ENCODE measurements at places on chromosomes 13 and 19.

GRCh38 chr13:101709952-101710351 lies 257.5 kb downstream of the ITGBL1 start:
- DNase-seq: no peak

DNA sequence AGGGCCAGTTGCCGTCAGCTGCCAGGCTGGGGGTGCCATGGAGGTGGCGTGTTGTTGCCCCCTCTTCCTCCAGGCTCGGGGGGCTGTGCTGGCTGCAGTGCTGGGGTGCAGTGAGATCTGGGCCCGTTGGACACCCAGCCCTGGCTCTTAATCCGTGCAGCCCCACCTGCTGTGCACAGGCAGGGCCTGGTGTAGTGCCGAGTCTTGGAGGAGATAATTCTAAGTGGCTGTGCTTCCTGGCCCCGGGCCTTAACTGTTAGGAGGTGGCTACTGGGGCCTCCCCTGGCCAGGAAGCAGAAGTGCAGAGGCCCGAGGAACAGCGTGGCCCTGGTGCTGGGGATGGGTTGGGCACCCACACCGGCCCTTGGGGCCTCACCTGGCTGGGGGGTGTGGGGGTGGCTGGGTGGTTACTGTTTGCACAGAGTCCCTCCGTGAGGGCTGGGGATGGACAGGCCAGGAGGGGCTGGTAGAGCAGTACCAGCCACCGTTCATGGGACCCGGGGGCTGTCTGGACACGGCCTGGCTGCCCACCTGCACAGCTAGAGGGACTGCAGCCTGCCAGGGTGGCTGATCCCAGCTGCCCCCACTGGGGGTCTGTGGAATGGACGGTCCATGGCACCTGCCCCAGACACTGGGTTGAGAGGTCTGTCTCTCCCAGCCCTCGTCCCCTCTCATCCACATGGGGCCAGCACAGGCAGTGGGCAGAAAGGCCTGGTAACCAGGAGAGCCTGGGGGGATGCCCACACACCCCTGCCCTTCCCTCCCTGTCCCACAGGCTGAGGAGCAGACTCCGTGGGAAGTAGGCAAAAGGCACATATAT lies 3.3 kb downstream of the GPX4 start:
- peak; percentile 56 for DNase-seq

DNA sequence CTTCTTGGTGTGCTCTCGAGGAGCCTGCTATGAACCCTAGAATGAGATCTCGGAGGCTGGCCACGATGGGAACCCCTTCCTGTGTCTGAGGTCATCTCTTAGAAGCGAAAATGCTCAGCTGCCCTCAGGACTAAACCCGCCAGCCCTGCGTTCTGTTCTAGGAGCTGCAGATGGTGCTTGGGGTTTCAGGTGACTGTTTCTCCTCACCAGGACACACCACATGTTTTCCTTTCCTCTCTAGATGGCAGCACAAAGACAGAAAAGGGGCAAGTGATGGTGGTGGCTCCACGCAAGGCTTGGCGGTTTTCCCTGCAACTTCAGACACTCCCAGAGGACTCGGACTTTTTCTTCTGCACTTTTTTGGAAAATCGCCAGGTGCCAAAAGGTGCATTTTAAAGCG lies 60.1 kb downstream of the RNASEH2B start:
- no peak for DNase-seq

DNA sequence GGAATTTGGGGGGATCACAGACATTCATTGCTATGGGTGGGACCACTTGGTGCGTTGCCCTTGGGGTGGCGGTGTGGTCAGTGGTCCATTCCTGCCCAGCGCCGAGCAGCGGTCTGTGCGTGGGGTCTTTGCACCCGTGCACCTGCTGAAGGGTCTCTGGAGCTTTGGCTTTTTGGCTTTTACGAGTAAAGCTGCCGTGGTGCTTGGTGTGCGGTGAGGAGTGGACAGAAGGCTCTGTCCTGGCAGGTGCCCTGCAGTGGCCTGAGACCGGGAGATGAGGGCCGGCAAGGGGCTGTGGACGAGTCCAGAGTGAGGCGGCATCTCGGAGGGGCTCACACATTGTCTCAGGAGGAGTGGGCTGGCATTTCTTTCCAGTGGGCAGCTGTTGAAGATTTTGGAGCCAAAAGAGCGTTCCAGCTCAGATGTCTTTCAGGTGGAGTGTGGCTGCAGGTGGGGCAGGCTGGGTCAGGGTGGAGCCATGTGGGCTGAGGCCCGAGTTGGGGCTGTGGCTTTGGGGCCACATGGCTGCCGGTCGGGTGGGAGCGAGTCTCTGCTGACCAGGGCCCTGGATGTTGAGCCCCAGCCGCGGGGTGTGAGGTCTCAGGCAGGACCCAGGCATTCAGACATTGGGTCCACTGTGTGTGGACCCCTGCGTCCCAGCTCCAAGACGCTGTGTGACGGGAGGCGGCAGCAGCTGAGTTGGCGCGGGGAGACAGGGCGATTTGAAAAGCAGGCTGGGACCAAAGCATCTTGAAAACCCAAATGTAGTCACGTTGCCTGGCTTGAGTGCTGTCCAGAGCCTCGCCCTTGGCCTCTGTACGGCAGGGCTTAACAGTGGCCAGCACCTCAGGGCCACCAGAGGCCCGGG lies 11.7 kb downstream of the GNA11 start:
- no peak for DNase-seq

GRCh38 chr19:39163621-39164020 lies 33.1 kb upstream of the NCCRP1 start:
- DNase-seq: no peak

DNA sequence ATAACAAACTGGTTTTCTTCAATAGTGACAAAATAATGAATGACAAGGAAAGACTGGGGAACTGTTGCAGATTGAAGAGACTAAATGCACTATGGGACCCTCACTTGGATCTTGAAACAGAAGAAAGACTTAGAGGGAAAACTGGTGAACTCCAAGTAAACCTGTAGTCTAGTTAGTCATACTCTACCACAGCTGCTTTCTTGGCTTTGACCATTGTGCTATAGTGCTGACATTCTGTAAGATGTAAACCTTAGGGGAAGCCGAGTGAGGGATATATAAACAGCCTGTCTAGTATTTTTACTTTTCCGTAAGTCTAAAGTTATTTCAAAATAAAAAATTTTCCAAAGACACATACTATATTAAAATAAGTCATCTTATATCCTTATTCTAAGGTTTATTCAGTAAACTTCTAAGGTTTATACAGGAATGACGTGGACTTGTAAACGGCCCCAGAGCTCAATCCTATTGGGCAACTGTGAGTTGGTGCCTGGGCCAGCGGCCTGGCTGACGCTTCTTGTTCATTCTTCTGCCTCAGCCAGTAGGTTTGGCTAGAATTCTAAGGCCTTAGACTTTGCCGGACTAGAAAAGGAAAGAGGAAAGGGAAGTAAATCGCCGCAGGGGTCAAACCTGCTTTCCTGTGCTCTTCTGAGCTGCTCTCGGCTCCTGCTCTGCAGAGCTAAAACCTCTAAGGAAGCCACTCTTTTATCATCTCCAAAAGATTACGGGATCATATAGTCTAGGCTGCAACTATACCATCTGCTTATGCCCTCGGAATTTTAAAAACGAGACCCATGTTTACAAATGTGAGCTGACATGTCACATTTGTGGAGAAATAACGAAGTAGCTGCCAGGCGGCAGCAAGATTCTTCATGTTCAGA lies 33.6 kb upstream of the UBE2L5 start:
- peak; percentile 77 for DNase-seq

DNA sequence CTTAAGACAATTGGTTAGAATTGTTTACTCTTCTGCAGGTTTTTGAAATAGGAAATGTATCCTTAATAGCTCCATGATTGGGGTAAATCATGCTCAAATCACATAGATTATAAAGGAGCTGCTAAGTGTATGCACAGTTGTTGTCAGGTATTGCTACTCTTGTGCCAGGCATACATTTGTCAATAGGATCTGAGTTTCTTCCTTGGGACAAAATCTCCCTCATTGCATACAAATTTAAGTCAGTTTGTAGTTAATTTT lies 109.3 kb upstream of the MLNR start:
- DNase-seq: no peak

GRCh38 chr13:22700246-22700887 lies 480.4 kb upstream of the SGCG start:
- no peak for DNase-seq

DNA sequence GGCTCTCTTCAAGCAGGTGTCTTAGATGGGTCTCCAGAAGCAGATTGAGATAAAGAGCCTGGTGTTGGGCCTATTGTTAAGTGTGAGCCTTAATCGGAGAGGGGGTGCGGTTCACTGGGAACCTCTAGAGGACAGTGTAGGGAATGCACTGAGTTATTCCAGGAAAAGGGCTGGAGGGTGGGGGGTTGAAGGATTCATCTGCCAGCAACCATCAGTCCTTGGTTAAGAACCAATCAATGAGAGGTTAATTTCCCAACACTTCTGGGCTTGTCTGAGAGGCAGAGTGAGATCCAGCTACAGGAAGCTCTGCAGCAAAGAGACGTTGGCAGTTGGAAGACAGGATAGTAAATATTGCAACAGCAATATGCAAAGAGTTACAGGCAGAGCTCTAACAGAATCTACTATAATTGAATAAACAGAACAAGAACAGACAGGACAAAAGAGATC lies 28.7 kb downstream of the CYP4F2 start:
- peak; percentile 12 for DNase-seq

GRCh38 chr19:2793577-2793976 lies 8.3 kb downstream of the THOP1 start:
- DNase-seq: no peak

- DNase-seq: peak; percentile 7
These were observed 178.4 kb downstream of the FGF9 start for GRCh38 chr13:21849323-21849722.

- DNase-seq: no peak
These were observed 6.5 kb downstream of the KCTD4 start for GRCh38 chr13:45194081-45194939.

- no peak for DNase-seq
These were observed 4.9 kb upstream of the LILRA4 start for GRCh38 chr19:54343868-54344267.

- DNase-seq: no peak
These were observed 5.8 kb downstream of the ZNF221 start for GRCh38 chr19:43956827-43957226.

DNA sequence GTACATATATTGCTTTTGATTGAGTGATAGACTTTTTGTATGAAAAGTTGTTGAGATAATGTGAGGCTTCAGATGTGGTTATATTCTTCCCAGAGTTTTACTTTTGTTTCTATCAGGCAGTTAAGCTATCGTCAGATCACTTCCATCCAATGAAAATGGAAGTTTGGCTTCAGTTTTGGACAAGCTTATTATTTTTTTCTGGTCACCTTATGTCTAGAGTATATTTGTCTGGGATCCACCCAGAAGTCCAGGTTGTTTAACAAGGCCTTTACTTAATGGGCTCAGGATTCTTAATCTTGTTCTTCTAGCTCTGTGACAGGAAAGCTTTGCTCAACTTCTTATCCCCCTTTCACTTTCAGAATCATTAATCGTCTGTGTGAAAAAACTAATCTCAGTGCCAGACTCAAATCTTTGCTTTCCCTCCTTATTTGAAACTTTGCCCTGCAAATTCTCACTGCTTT lies 150.9 kb downstream of the PDS5B start:
- no peak for DNase-seq

DNA sequence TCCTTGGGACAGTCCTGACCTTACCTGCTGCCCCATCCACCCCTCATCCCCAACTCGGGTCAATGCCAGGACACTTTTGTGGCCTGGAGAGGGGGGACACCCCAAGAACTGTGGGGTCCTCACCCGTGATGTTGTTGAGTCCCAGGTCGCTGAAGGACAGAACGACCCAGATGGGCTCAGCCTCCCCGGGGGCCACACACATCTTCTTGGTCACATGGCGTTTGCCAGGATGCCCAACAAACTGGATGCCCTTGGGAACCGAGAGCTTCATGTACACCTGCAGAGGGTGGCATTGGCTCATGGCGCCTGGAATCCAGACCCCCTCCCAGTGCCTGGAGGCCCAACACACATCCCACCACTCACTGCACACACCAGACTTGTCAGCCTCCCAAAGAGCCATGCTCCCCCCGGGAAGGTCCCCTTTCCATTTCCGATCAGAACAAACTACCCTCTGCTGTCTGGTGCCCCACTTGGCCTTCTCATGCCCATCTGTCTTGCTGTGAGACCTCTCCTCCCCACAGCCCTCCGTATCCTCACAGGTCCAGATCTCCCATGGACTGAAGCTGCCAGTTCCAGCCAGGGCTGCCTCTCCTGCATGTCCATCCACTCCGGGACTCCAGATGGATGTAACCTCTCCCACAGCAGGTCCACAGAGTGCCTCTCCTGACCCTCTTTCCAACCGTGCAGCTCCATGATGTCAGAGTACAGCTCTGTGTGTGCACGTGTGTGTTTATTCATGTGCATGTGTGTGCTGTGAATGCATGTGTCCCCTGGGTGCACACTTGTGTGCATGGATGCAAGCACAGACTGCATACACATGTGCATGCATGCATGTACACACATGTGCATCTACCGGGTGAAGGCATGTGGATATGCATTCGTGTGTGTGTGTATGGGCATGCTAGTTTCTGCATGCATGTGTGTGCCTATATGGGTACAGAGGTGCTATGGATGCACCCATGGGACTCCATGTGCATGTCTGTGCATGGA lies 58.4 kb downstream of the F2RL3 start:
- DNase-seq: no peak

- DNase-seq: no peak
These were observed 571 bp upstream of the DHRS12 start for GRCh38 chr13:51804295-51805172.

GRCh38 chr19:16829010-16829821 lies at the start of gene SIN3B:
TSS of gene SIN3B (plus strand) at chr19:16829398. CDS start at chr19:16829421, 23 bp downstream.
- peak; percentile 88 for DNase-seq

DNA sequence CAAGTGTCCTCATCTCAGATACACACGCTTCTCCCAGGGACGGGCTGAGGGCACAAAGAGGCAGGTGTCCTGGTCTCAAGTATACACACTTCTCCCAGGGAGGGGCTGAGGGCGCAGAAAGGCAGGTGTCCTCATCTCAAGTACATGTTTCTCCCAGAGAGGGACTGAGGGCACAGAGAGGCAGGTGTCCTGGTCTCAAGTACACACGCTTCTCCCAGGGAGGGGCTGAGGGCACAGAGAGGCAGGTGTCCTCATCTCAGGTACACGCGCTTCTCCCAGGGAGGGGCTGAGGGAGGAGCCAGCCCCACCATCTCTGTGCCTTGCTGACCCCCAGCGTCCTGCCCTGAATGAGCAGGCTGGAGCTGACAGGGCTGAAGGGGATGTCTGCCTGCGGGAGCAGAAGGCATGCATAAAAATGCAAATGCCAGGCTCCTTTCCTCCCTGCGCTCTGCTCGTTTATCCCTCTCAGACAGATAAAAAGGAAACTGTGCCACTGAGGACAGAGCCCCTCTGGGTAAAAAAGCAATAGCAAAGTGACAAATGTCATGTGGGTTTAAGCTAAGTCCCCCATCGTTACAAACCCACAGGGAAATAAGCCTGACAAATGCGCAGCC lies 96.1 kb upstream of the UQCRFS1 start:
- DNase-seq: no peak

- DNase-seq: no peak
These were observed 14.6 kb upstream of the URAD start for GRCh38 chr13:28002886-28003698.

GRCh38 chr19:47564081-47564480 lies 8.9 kb downstream of the ZNF541 start:
- no peak for DNase-seq

GRCh38 chr19:1312767-1313694 lies 27.4 kb downstream of the EFNA2 start:
- DNase-seq: peak; percentile 64

- peak; percentile 41 for DNase-seq
These were observed 12.1 kb upstream of the ZSCAN1 start for GRCh38 chr19:58021541-58022282.
